ENCODE measurements at places on chromosomes 3 and 15.

DNA sequence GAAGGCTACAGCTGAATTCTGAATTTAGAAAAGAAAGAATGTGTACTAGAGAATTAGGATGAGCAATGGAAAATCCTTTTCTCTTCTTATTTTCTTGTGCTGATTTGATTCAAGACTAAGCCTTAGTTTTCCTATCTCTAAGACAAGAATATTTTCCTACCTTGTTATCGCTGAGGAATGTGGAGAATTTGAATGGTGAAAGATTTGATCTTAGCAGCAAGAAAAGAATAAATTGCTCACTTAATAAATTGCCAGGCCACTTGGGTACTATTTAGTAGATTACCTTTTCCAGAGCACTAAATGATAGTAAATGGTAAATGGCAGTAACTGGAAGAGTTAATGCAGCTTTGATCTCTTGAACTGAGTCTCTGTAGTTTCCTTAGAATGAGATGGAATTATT, 145.7 kb upstream of the MEIS2 start:
- no peak for DNase-seq

DNA sequence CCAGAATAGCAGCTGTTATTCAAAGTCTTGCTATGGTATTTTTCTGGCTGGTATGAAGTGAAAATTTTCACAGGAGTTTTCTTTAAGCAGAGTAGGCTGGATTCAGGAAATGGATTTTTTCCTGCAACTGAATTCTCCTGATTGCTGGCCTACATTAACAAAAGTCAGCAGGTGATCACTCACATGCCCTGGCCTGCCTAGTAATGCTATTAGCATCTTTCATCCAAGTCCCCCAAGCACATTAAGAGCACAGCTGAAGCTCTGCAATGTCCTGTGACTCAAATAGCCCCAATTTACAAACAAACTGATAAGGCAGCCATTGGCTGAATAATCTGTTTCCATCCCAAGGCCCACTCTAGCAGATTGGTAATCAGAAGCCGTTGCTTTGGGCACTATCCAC, 688.3 kb upstream of the LMCD1 start:
- no peak for DNase-seq

- no peak for DNase-seq
Measured at GRCh38 chr3:25377042-25377441, 51.0 kb upstream of the RARB start.

GRCh38 chr15:68371160-68371559, 60.8 kb downstream of the ITGA11 start:
- DNase-seq, result no peak

DNA sequence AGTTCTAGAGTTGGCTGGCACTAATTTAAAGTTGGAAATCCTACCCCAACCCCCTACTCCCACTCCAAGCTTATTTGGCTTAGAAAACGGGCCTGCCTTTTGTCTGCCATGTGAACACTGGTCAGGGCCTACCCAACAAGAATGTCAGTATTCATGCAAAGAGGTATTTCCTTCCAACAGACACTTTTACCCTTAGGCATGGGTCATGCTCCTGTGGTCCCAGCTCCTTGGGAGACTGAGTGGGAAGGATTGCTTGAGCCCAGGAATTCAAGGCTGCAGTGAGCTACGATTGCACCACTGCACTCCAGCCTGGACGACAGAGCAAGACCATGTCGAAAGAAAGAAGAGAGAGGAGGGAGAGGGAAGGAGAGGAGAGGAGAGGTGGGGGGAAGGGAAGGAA, 137.5 kb upstream of the LRTM1 start:
- DNase-seq, result no peak

DNA sequence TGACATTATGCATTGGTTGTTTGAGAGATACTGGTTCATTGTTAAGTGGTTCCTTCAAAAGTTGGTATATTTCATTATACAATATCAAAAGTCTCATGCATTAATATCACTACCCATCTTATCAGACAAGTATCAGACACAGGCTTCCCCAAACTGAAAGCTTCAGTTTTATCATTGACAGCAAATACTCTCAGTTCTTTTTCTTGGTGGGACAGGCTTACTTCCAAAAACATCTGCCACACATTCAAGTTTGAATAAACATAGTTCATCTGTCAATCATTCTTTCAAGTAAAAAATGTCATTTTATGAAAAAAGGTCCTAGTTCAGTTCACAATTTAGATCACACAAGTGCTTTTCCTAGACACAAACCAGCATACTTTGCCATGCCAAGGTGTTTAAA, 280.0 kb upstream of the TRIM42 start:
- DNase-seq, result no peak

DNA sequence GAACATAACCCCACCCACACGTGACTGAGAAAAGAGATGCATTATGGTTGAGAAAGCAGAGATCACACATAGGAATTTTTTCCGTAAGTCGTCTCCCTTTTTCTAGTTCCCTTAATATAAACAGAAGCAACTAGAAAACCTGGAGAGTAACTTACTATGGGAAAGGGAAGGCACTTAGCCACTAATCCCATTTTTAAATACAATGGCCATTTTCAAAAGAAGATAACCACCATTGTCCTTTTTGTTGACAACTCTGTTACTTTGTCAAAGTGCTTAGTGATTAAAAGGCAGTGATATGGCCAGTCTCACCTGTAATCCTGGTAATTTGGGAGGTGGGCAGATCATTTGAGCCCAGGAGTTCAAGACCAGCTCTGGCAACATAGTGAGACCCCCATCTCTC, 184.4 kb upstream of the UMPS start:
- DNase-seq, result no peak

DNA sequence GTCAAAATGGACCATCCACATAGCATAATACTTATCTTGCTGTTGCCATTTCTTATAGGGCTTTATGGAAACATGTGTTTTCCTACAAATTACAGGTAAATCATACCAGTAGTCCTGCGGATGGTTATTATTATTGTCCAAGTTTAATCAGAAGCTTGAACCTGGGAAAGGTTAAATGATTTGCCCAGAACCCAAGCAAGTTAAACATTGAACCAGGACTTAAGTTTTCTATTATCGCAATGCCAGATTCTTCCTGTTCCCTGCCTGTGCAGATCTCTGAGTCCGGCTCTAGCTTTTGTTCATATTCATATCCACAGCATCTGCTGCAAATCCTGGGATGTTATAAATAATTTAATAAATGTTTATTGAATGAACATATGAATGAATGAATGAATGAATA, 12.5 kb downstream of the LPP start:
- DNase-seq, result no peak

- no peak for DNase-seq
Measured at GRCh38 chr15:34708422-34708821, 46.4 kb downstream of the GJD2 start.

- DNase-seq, result no peak
Measured at GRCh38 chr3:150783920-150784746, 21.2 kb upstream of the SIAH2 start.

DNA sequence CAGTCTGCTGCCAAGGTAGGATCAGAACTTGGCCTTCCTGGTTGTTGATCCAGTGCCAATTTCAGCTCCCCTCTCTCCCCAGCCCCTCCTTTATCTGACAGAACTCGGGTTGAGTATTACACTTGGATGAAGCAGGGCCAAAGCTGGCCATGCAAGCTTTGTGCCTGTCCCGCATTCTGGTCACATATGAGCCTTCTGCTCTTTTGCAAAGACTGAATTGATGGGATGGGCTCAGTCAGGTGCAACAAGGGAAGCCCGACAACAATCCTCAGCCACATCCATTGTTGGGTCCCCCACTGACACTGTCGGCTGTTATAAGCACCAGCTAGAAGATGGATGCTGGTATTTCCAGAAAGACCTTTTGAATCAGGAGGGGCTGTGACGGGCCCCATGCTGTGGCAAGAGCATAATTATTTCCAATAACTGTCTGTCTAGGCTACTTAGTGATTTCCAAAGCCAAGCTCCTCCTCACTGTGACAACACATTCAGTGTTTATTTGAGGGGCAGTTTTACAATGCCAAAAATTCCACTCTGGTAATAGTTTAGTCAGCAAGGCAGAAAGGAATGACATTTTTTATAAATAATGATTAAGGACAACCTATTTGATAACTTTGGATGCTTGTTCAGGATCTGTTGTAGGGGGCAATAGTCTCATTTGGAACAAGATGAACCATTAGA, 146.8 kb upstream of the FRMD4B start:
- DNase-seq, result no peak

- DNase-seq, result no peak
Measured at GRCh38 chr15:61946778-61947177, 113.5 kb downstream of the VPS13C start.

All from NCI-H2107 (cell line).